HEK293T (cell line): ENCODE measurements at places on chromosomes 3 and 15.

- no peak for DNase-seq
Measured at GRCh38 chr3:105780107-105780506, 88.7 kb downstream of the CBLB start.

DNA sequence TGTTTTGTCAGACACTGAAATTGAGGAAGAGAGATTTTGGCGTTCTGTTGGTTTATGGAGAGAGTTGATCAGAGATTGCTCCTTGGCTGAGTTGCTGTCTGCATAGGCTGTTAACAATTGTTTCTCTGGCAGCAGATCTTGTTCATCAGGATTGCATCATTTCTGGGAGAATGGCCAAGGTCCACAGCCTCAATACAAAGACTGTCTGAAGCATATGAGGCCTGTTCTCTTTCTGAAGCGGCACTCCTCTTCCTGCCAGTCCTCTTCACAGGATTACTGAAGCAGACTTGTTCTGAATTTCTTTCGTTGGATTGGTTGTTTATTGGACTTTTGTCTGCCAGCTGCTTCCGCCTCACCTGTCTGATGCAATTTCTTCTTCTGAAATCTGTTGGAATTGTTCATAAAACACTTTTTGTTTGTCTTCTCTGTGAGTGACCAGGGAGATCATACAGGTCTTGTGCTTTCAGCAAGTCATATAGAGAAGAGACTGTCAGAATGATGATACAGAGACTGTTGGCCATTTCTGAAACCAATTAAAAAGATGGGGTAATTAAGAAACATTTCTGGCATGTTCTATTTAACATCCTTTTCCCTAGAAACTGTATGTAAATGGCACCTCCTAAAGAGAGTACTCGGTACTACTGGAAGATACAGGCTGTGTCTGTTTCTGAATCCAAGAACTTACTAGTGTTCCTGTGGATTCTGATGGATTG lies 25.5 kb downstream of the SETD5 start:
- peak; percentile 49 for DNase-seq

- DNase-seq = no peak
Measured at GRCh38 chr15:52733696-52734255, 54.6 kb upstream of the ATOSA start.

- no peak for DNase-seq
Measured at GRCh38 chr3:99902091-99902490, 84.4 kb downstream of the CMSS1 start.

DNA sequence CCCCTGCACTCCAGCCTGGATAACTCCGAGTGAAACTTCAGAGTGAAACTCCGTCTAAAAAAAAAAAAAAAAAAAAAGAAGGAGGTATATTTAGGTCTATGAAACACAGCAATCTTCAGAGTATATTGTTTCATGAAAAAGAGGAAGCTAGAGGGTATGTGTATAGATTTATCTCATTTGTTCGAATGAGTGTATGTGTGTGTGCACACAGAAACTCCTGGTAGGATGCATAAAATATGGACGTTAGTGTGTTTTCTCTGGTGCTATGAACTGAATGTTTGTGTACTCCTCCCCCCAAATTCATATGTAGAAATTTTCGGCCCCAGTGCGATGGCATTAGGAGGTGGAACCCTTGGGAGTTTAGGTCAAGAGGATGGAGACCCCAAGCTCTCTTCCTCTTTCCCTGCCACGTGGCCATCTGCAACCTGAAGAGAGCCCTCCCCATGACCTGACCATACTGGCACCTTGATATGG lies 98.6 kb upstream of the KLF13 start:
- DNase-seq = no peak

GRCh38 chr15:36882487-36883131 lies 217.7 kb downstream of the MEIS2 start:
- no peak for DNase-seq

- no peak for DNase-seq
Measured at GRCh38 chr15:61702224-61703020, 357.8 kb downstream of the VPS13C start.

DNA sequence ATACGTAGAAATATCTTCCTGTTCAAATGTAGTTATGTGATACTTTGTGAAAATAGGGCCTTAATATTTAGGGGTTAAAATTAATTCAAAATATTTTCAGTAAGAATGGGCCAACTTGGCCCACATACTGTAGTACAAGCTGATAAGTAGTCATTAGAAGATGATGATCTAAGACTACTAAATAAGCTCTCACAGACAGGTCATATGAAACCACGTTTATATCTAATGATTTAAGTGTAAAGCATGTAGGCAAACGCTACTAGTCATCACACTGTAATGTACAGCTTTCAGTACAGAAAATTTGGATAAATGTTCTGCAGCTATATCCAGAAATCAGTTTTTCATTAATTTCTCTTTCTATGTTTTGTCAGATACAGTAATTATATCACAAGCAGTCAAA lies 228.6 kb downstream of the UBE2E2 start:
- DNase-seq = no peak

DNA sequence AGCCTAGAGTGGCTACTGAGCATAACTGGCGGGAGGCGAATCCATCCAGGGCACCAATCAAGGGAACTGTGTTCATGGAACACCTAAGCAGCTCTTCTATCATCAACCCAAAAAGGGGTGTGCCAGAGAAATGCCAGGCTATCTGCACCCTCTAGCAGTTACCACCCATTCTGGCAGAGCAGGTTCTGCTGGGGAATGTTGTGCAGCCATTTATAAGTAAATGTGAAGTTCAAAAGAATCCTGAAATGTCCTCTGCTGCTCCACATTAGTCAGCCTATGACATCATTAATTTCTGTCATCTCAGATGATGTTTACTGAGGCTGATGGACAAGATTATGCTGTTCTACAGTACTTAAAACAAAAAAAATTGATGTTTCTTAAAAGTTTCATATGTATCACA lies 7.7 kb downstream of the SKIC8 start:
- DNase-seq = no peak

GRCh38 chr15:85743392-85744055 lies 51.2 kb downstream of the KLHL25 start:
- no peak for DNase-seq

DNA sequence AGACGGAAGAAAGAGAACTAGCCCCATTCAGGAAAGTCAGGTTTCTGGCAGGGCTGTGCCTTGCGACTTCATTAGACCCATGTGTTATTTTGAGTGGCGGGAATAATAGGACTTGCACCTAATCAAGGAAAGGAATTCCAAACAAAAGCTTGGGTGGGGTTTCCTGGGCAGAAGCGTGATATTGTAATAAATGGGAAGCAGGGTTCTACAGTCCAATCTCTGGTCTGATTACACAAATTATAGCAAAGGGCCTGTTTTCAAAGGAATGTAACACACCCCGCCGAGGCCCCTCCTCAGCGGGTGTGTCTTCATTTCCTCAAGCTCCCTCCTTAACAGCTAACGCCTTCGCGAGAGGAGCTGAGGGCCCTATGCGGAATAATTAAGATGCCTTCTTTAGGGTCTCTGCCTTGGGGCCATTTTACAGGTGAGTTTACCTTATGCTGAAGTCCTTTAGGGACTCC lies 396.0 kb upstream of the C2CD4B start:
- DNase-seq = no peak

GRCh38 chr3:171953301-171954022 lies 85.9 kb upstream of the FNDC3B start:
- DNase-seq = no peak

- no peak for DNase-seq
Measured at GRCh38 chr3:16252988-16253387, 11.8 kb downstream of the DPH3 start.

DNA sequence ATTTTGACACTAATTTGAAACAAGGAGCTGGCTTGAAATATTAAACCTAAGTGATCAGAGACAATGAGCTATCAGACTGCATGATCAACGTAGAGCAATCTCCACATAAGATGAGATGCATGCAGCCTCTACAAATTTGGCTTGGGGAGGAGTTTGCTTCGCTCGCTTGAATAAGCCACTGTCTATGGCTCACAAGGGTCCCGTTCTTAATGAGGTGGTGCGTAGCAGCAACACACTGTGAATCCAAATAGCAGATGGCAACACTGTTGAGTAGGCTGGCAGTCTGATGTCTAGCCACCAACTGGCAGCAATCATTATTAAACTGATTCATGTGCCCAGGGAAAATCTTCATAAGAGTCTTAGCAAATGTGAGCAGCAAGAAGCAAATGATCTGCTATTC lies 125.4 kb upstream of the CCDC54 start:
- no peak for DNase-seq

GRCh38 chr3:134353831-134354611 lies 20.2 kb downstream of the AMOTL2 start:
- DNase-seq = no peak

DNA sequence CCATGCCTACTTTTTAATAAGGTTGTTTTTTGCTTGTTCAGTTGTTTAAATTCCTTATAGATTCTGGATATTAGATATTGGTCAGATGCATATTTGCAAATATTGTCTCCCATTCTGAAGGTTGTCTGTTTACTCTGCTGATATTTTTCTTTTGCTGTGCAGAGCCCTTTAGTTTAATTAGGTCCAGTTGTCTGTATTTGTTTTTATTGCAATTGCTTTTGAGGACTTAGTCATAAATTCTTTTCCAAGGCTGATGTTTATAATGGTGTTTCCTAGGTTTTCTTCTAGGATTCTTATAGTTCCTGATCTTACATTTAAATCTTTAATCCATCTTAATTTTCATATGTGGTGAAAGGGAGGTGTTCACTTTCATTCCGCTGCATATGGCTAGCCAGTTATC lies 77.4 kb downstream of the PTPRG start:
- no peak for DNase-seq

- DNase-seq = no peak
Measured at GRCh38 chr3:120357807-120358206, 8.7 kb upstream of the LRRC58 start.

GRCh38 chr15:99440029-99440428 lies 125.8 kb upstream of the MEF2A start:
- DNase-seq = no peak

- no peak for DNase-seq
Measured at GRCh38 chr3:180918542-180918941, 6.1 kb downstream of the FXR1 start.

- no peak for DNase-seq
Measured at GRCh38 chr3:192284443-192285072, 442.8 kb downstream of the FGF12 start.

DNA sequence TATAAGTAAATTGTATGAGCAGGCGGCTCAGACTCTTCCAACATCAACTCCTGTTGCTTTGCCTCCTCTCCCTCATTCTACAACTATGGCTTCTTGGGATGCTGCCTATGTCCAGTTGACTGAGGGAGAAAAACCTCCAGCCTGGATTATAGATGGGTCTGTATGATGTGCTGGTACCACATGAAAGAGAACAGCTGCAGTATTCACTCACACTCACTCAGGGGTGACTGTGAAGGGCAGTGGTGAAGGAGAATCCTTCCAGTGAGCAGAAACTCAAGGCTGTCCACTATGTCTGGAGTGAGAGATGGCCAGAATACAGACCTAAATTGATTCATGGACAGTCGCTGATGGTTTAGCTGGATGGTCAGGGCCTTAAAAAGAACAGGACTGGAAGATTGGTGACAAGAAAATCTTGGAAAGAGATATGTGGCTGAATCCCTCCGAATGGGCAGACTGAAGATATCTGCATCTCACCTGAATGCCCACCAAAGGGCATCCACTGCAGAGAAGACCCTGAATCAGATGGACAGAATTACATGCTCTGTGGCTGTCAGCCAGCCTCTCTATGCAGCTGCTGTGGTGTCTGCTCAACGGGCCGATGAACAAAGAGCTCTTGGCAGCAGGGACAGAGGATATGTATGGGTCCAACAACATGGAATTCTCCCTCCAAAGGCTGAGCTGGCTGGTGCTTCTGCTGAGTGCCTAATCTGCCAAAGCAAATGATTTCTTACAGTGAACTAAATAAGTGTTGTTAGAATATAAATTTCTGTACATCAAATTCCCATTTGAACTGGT lies 1.9 kb upstream of the BCL2L10 start:
- DNase-seq = no peak

DNA sequence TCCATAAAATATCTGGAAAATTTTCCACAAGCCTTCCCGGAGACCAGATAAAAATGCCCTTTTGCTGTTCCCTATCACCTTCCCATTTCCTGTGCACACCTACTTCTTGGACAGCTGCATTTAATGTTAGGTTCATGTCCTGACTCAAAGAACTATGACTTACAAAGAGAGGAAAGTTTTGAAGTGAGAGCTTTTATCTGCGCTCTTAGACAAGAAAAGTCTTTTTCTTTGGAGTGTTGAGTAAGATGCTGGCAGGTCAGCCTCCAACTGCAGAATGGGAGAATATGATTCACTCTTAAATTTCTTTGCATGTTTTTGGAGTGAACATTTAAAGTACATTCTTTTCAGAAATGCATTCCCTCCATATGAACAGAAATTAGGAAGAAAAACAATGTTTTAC lies 147.3 kb upstream of the DPH6 start:
- no peak for DNase-seq

- DNase-seq = no peak
Measured at GRCh38 chr3:123397921-123398785, 50.7 kb downstream of the ADCY5 start.

DNA sequence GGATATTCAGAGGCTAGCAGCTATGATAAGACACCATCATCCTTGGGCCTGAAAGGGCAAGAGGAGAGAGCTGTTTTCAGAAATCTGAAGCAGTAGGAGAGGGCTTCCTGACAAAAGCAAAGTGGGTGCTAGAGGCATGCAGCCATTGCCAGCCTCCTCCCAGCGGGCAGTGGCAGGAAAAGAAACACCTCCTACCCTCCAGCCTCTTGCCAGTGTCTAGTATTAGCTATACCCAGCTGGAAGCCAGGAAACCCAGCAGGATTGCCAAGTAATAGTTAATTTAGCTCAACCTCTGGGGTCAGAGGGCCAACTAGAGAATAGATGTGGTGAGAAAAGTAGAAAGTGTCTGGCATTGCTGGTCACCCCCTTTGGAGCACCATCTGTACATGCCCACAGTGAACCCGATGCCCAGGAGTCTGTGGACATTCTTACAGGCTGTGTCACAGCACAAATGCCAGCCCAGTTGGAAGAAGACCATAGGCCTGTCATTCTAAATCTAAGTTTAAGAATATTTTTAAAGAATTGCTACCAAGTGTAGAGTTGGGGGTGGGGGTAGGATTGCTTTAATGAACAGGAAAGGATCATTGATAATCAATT lies 85.3 kb downstream of the HCN4 start:
- DNase-seq = no peak

DNA sequence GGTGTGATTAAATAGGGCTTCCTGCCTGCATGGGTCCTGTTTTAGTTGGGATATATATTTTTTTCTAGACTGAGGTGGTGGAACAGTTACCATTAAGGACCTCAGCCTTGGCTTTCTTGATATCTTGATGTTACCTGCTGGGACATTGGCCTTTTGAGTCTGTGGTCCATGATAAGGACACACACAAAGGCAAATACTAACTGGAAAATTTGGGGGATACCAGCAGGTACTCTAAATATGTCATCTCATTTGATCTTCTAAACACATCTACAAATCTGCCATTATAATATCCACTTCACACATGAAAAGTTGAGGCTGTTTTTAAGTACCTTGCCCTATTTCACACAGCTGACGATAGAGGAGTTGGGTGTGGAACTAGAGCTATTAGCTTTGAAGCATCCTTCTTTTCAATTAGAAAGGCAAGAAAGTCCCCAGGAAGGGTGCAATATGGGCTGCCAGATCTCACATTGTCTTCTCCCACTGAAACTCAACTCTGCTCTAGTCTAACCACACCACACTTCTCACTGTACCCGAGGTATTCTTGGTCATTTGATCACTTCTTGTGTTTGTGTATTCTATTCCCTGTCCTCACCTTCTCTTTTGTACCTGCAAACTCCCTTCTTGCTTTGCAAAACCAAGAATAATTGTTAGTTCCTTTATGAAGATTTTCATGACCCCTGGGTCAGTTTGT lies 288.3 kb upstream of the ICE2 start:
- DNase-seq = no peak
